Activated CD4-positive, alpha-beta T cell treated with anti-CD3 and anti-CD28 coated beads, Interleukin-2, amount 10 ng/mL, durations not matched to agents 7 days and 5 days (primary cell): ENCODE measurements at places on chromosomes 2 and 18.

GRCh38 chr2:8000870-8001269 lies 681.0 kb upstream of the ID2 start:
- H3K4me1 ChIP-seq: peaks cover 17% of the 10 kb centered on the region
- no peak for DNase-seq
- no peak overlapping the region for H3K27ac ChIP-seq

GRCh38 chr2:191043438-191043837 lies 29.5 kb upstream of the STAT1 start:
- no peaks in the 10 kb centered on the region for H3K27me3 ChIP-seq
- H3K4me3 ChIP-seq: no peak overlapping the region
- DNase-seq: no peak
- no peak overlapping the region for H3K27ac ChIP-seq

GRCh38 chr2:235538144-235538639 lies 44.3 kb downstream of the AGAP1 start:
- no peaks in the 10 kb centered on the region for H3K36me3 ChIP-seq
- no peak for DNase-seq
- H3K4me3 ChIP-seq: no peak overlapping the region
- peaks cover 2% of the 10 kb centered on the region for H3K27me3 ChIP-seq
- no peaks in the 10 kb centered on the region for H3K4me1 ChIP-seq

GRCh38 chr2:205708231-205708631 lies 25.9 kb downstream of the NRP2 start:
- DNase-seq: no peak
- H3K27ac ChIP-seq: peak overlapping the region; percentile 28
- no peaks in the 10 kb centered on the region for H3K27me3 ChIP-seq
- H3K4me1 ChIP-seq: peaks cover 25% of the 10 kb centered on the region
- no peak overlapping the region for H3K4me3 ChIP-seq

- peaks cover 6% of the 10 kb centered on the region for H3K36me3 ChIP-seq
- H3K27me3 ChIP-seq: peaks cover 21% of the 10 kb centered on the region
- H3K4me1 ChIP-seq: peaks cover 10% of the 10 kb centered on the region
- no peak for DNase-seq
Measured at GRCh38 chr18:76771192-76771799, 51.1 kb upstream of the ZNF236 start.

DNA sequence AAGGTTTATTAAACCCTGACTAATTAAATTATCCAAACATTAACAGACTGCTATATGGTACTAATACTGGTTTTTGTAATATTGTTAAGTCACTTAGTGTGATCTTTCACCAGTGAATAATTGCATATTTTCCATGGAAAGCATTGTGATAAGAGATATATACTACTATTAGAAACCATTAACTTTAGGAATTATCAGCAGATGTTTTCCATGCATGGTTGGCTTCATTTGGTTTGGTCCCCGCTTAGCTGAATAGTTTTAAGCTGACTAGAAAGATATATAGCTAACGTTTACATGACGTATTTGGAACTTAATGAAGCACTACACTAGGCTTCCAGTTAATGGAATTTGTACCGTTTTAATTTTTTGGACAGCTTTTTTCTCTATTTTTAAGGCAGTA lies 37.9 kb downstream of the LCLAT1 start:
- H3K36me3 ChIP-seq: peaks cover 12% of the 10 kb centered on the region
- H3K4me3 ChIP-seq: no peak overlapping the region
- no peak for DNase-seq

- H3K27me3 ChIP-seq: peaks cover 5% of the 10 kb centered on the region
- peak within 1 kb of the TSS; percentile 78 for H3K4me3 ChIP-seq
- H3K36me3 ChIP-seq: no peaks in the 10 kb centered on the region
- H3K27ac ChIP-seq: peak within 1 kb of the TSS; percentile 62
- peak; percentile 80 for DNase-seq
Measured at GRCh38 chr2:9003616-9004337, at the start of gene MBOAT2. MBOAT2 (minus strand) TSS chr2:9003684; CDS start chr2:9003614, 70 bp downstream.

GRCh38 chr2:145654746-145655145 lies 1134.8 kb upstream of the ZEB2 start:
- H3K4me3 ChIP-seq: no peak overlapping the region
- DNase-seq: no peak
- no peaks in the 10 kb centered on the region for H3K27me3 ChIP-seq
- no peaks in the 10 kb centered on the region for H3K4me1 ChIP-seq
- H3K27ac ChIP-seq: no peak overlapping the region

DNA sequence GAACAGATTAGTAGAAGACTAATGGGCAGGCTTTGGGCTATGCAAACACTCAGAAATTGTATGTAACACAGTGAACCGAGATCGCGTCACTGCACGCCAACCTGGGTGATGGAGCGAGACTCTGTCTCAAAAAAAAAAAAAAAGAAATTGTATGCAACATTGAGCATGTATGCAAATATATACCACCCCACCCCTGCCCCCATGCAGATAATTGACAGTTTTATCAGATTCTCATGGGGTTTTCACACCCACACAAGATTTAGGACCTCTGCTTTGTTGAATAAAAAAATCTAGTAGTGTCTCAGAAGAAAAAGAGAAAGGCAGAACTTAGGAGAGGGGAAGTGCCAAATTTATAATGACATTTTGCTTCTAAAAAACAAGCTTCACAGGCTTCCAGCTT lies 131.6 kb upstream of the FN1 start:
- no peak overlapping the region for H3K4me3 ChIP-seq
- no peak for DNase-seq
- peaks cover 15% of the 10 kb centered on the region for H3K27me3 ChIP-seq
- H3K27ac ChIP-seq: no peak overlapping the region
- H3K36me3 ChIP-seq: no peaks in the 10 kb centered on the region
- no peaks in the 10 kb centered on the region for H3K4me1 ChIP-seq

- no peak overlapping the region for H3K4me3 ChIP-seq
- H3K4me1 ChIP-seq: no peaks in the 10 kb centered on the region
- H3K27me3 ChIP-seq: peaks cover 10% of the 10 kb centered on the region
- H3K36me3 ChIP-seq: no peaks in the 10 kb centered on the region
- no peak for DNase-seq
- H3K27ac ChIP-seq: no peak overlapping the region
Measured at GRCh38 chr2:237196409-237196808, 110.7 kb downstream of the COPS8 start.

DNA sequence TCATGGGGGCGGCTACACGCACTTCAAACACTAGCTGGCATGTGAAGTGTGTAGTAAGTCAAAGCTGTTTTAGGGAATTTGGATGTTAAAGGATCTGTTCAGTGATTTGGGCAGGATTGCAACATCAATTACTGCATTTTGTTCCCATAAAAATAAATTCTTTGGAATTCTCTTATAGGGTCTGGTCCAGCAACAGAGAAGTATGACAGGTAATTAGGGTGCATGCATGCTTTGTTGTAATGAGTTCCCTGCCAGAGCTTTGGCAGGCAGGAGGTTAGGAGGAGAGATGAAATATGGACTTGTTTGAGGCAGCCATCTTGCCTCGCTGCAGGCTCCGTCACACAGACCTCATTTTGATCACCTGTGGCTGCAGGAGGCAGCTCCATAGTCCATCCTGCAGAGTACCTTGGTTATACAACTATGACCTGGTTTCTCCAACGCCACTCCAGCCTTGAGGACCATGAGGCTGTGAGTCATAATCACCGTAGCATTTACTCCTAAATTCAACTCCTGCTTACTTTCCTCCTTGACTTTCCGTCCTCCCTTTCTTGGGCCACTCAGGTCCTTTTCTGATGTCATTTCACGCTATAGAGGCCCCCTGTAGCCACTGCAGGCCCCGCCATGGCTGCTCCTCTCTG lies 26.5 kb upstream of the EML4 start:
- peak overlapping the region; percentile 52 for H3K27ac ChIP-seq
- peaks cover 6% of the 10 kb centered on the region for H3K36me3 ChIP-seq
- no peak overlapping the region for H3K4me3 ChIP-seq
- H3K27me3 ChIP-seq: no peaks in the 10 kb centered on the region
- no peak for DNase-seq

DNA sequence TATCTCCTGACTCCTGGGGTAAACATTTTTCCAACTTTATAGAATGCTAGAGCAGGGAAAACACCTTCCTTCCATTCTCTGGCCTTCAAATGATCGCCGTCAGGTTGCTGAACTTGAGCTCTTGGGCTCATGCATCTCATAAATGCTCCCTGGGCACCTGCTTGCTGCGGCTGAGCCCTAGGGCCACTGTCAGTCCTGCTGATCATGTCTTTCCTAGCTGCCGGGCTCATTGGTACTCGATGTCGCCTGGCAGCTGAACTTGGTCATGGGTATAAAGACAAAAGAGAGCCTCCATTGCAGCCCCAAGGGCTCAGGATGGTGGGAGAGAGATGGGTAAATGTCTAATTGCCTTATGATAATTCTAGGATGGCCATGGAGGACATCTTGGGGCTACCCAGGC lies 80.6 kb downstream of the HS1BP3 start:
- no peak overlapping the region for H3K4me3 ChIP-seq
- H3K36me3 ChIP-seq: no peaks in the 10 kb centered on the region
- no peak for DNase-seq
- no peak overlapping the region for H3K27ac ChIP-seq
- H3K4me1 ChIP-seq: peaks cover 11% of the 10 kb centered on the region

DNA sequence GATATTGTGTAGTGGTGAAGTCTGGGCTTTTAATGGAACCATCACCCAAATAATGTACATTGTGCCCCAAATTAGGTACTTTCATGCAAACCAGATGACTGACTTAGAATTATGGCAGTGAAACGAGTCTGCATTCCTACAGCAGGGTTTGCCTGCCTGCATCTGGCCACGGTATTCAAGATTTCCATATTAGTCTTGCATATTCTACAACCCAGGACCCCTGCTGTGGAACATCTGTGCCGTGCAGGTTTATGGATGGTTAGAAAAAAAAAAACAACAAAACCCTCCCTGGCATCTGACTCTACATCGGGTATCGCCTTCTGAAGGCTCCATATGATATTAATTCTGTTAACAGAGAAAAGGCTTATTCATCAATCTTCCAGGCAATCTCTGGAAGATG lies 394.8 kb downstream of the DCDC2C start:
- no peak overlapping the region for H3K27ac ChIP-seq
- H3K36me3 ChIP-seq: no peaks in the 10 kb centered on the region
- no peak for DNase-seq
- no peaks in the 10 kb centered on the region for H3K4me1 ChIP-seq
- no peaks in the 10 kb centered on the region for H3K27me3 ChIP-seq
- H3K4me3 ChIP-seq: no peak overlapping the region

DNA sequence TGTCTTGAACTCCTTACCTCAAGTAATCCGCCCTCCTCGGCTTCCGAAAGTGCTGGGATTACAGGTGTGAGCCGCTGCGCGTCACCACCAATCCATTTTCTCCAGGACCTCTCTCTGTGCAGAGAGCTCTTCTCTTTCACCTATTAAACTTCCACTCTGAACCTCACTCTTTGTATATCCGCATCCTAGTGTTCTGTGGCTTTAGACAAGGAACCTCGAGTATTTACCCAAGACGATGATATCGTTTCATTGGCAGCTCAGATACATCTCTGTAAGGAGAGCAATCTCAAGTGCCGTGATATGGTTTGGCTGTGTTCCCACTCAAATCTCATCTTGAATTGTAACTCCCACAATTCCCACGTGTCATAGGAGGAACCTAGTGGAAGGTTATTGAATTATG lies 15.1 kb upstream of the WDR33 start:
- H3K36me3 ChIP-seq: peaks cover 22% of the 10 kb centered on the region
- H3K4me1 ChIP-seq: peaks cover 29% of the 10 kb centered on the region
- H3K27ac ChIP-seq: no peak overlapping the region
- DNase-seq: no peak

DNA sequence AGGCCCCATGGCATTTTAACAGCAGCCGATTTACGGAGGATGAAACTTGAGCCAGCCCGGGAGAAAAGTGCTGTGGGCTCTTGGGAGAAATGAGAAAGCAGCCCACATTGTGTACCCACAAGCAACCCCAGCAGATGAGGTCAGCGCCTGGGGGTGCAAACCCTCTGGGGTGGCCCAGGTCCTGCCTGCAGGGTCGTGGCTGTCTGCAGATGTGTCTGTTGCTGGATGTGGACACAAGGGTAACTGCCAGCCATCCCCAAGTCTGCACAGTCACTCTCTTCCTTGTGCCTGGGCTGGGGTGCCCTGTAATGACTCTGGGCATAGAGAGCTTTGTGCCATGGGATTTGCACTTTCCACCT lies 170.8 kb downstream of the PRKCE start:
- H3K27ac ChIP-seq: no peak overlapping the region
- H3K4me1 ChIP-seq: peaks cover 12% of the 10 kb centered on the region

GRCh38 chr2:165268754-165269153 lies 29.5 kb downstream of the SCN2A start:
- peaks cover 3% of the 10 kb centered on the region for H3K27me3 ChIP-seq
- no peak for DNase-seq
- no peaks in the 10 kb centered on the region for H3K4me1 ChIP-seq

DNA sequence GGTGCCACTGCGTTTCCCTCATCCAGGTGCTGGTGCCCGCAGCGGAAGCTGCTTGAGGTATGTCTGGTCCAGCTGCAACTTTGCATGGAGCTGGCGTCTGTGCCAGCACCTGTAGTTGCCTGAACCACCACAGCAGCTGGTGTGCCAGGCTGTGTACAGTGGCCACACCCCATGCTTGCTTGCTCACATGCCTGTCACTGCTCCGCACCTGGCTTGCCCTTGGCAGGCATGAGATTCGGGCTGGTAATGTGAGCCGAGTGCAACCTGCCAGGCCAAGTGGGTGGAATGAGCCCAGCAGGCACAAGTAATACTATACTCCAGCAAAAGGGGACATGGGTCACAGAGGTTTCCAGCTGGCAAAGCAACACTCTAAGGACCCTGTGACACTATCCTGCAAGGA lies 1123.3 kb upstream of the ACVR2A start:
- DNase-seq: no peak
- no peaks in the 10 kb centered on the region for H3K27me3 ChIP-seq
- H3K36me3 ChIP-seq: no peaks in the 10 kb centered on the region
- H3K4me3 ChIP-seq: no peak overlapping the region
- no peaks in the 10 kb centered on the region for H3K4me1 ChIP-seq

GRCh38 chr18:11283479-11284161 lies 134.3 kb upstream of the PIEZO2 start:
- no peak for DNase-seq
- H3K4me3 ChIP-seq: no peak overlapping the region
- H3K36me3 ChIP-seq: no peaks in the 10 kb centered on the region

- H3K4me1 ChIP-seq: no peaks in the 10 kb centered on the region
- H3K4me3 ChIP-seq: no peak overlapping the region
- DNase-seq: no peak
- H3K36me3 ChIP-seq: no peaks in the 10 kb centered on the region
- H3K27me3 ChIP-seq: peaks cover 9% of the 10 kb centered on the region
Measured at GRCh38 chr2:233758849-233759248, 1.2 kb upstream of the UGT1A1 start.

- no peak overlapping the region for H3K4me3 ChIP-seq
- peaks cover 5% of the 10 kb centered on the region for H3K36me3 ChIP-seq
- DNase-seq: no peak
- peak overlapping the region; percentile 22 for H3K27ac ChIP-seq
Measured at GRCh38 chr18:54712306-54712705, 116.0 kb upstream of the RAB27B start.

- no peak for DNase-seq
- no peaks in the 10 kb centered on the region for H3K4me1 ChIP-seq
- H3K36me3 ChIP-seq: peaks cover 3% of the 10 kb centered on the region
- no peak overlapping the region for H3K4me3 ChIP-seq
- no peaks in the 10 kb centered on the region for H3K27me3 ChIP-seq
Measured at GRCh38 chr2:231521-232185, 32.2 kb downstream of the SH3YL1 start.

GRCh38 chr18:12159446-12159845 lies 65.8 kb downstream of the ANKRD62 start:
- peaks cover 27% of the 10 kb centered on the region for H3K27me3 ChIP-seq
- H3K36me3 ChIP-seq: no peaks in the 10 kb centered on the region
- no peaks in the 10 kb centered on the region for H3K4me1 ChIP-seq
- no peak overlapping the region for H3K27ac ChIP-seq
- DNase-seq: no peak
